ENCODE measurements at places on chromosomes 4 and X. TPM values are rescaled to one million over a fixed set of nuclear protein-coding genes. Genes with fewer than 3 reads are reported as not detected.

The ETDB gene
- total RNA-seq, result not detected

The COX7B gene
- total RNA-seq, result 148 TPM

The MAGEB1 gene
- not detected for total RNA-seq

The ART3 gene
- total RNA-seq, result not detected

The RHOXF1 gene
- 1.2 TPM for total RNA-seq

The STARD8 gene
- 1.3 TPM for total RNA-seq

The GPR143 gene
- not detected for total RNA-seq

The P2RY4 gene
- 0.69 TPM for total RNA-seq

The FAM47E gene
- not detected for total RNA-seq

The SPANXA1 gene
- total RNA-seq, result not detected

The SMIM10 gene
- total RNA-seq, result 0.99 TPM

The NWD2 gene
- total RNA-seq, result not detected

The FGF2 gene
- 4.8 TPM for total RNA-seq

The CDKN2AIP gene
- 29.7 TPM for total RNA-seq

The ERCC6L gene
- 5.4 TPM for total RNA-seq

The SLC30A9 gene
- 47.8 TPM for total RNA-seq

The SATL1 gene
- not detected for total RNA-seq

The DTHD1 gene
- total RNA-seq, result 7.9 TPM

The FGF13 gene
- total RNA-seq, result not detected

The MYL5 gene
- 21.3 TPM for total RNA-seq

The SASH3 gene
- 166 TPM for total RNA-seq

The INTS6L gene
- 41.3 TPM for total RNA-seq

The USP17L18 gene
- total RNA-seq, result not detected

The ENPEP gene
- 0.84 TPM for total RNA-seq

The MAGEA6 gene
- total RNA-seq, result not detected

The CT45A3 gene
- total RNA-seq, result not detected

The PRR32 gene
- not detected for total RNA-seq

The KCNIP4 gene
- not detected for total RNA-seq

The SMIM10L2A gene
- total RNA-seq, result 0.44 TPM

The WDR1 gene
- total RNA-seq, result 326 TPM

The TMEM156 gene
- total RNA-seq, result 37.2 TPM

The DGAT2L6 gene
- total RNA-seq, result not detected

The USP27X gene
- 1.9 TPM for total RNA-seq

The PNMA6A gene
- 0.49 TPM for total RNA-seq

The NDST4 gene
- total RNA-seq, result not detected

The F9 gene
- not detected for total RNA-seq

The BDH2 gene
- 15.6 TPM for total RNA-seq

The ZNF182 gene
- 11.4 TPM for total RNA-seq

The TMEM150C gene
- 0.07 TPM for total RNA-seq

The DIPK2B gene
- total RNA-seq, result not detected

The VCX gene
- total RNA-seq, result not detected

The MID2 gene
- total RNA-seq, result 15.8 TPM

The GAB1 gene
- 1.5 TPM for total RNA-seq

The DMP1 gene
- total RNA-seq, result not detected

The LEF1 gene
- total RNA-seq, result 130 TPM

The RAB41 gene
- not detected for total RNA-seq

The RNF212 gene
- total RNA-seq, result 2.3 TPM

The P2RY8 gene
- 40.1 TPM for total RNA-seq

The CLCN5 gene
- total RNA-seq, result 4.2 TPM

The CFAP99 gene
- total RNA-seq, result not detected

The MGAT4D gene
- not detected for total RNA-seq

The SERPINA7 gene
- not detected for total RNA-seq

The ZNF674 gene
- total RNA-seq, result 3.7 TPM

The PLA2G12A gene
- total RNA-seq, result 14.7 TPM

The MMAA gene
- total RNA-seq, result 16.7 TPM

The F8A3 gene
- 0.23 TPM for total RNA-seq

All from activated T-cell treated with anti-CD3 and anti-CD28 coated beads, Interleukin-2, amount 50 U/mL, for 72 hours (primary cell).